ENCODE measurements at places on chromosomes 12 and 14.
A peak's percentile ranks its signal among the peaks of the same experiment; 100 is the strongest.

GRCh38 chr12:107467716-107468115, 217.9 kb upstream of the PWP1 start:
- no peak for DNase-seq

DNA sequence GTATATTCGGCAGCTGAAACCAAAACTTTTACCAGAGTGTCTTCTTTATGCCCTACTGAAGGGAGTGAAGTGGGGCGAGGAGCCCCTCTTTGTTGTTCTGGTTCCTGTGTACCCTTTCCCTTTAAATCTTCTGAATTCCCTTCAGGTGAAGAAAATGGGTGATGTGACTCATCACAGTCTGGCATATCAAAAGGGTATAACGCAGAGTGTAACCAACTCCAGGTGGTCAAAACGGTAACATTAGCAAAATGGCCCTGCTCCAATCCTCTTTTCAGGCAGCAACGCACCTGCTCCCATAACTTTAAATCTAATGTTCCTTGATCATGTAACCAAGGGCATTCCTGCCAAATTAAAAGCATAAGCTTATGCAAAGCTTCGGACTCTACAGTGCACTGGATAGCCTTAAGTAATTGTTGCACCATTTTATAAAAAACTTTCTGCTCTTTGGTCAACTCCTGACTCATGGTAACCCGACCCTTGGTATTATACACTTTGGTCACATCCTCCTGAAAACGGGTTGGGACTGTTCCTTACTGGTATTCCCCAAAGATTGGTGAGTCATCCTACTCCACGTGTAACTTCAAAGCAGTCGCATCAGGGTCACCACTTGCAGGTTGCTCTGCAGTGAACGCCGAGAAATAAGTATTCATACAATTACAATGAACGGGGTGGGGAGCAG, 83.1 kb downstream of the KCNMB4 start:
- DNase-seq, result no peak

GRCh38 chr14:29587046-29587445, 340.6 kb downstream of the PRKD1 start:
- DNase-seq, result no peak

DNA sequence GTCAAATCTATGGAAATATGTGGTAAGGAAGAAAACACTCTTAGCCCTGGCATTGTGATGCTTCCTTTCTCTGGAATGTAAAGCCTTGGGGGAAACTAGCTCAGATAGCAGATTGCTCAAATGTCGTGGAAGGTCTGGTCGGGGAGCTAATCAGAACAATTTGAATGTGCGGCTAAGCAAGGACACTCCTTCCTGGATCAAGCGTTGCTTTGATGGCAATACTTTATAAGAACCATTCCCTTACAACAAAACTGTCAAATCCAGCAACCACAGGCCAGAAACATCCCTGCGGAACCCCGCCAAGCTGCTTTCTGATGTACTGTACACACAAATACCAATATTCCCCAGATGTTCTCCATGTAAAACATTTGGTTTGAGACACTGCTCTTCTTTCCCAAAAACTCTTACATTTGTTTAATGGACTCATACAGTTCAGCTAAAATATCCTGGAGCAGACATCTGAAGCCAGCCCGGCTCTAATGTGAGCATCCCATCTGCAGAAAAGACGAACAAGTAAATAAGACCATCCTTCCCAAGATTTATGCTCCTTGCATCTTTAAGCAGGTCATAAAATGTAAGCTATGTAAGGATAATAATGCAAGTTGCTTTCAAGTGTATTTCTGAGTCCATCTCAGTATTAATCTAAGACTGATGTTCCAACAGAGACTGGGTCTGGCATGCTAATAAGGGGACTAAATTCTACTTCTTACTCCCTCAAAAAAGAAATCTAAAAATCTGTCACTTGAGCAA, 20.2 kb downstream of the NUAK1 start:
- no peak for DNase-seq

DNA sequence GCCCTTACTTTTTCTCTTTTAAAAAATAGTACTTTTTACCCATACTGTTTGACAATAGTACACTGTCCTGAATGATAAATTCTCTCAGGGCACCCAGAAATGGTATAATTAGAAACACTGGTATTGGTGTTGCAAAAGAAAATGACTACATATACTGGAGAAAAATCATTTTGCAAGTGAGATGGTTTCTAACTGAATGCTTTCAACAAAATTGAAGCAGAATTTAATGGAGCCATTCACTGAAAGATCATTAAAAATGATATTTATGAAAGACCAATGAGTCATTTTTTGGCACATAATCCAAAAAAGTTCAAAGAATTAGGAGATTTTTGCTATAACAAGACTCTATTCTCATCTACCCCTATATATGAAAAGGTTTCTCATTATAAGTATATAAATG, 68.8 kb downstream of the TMTC1 start:
- DNase-seq, result no peak

DNA sequence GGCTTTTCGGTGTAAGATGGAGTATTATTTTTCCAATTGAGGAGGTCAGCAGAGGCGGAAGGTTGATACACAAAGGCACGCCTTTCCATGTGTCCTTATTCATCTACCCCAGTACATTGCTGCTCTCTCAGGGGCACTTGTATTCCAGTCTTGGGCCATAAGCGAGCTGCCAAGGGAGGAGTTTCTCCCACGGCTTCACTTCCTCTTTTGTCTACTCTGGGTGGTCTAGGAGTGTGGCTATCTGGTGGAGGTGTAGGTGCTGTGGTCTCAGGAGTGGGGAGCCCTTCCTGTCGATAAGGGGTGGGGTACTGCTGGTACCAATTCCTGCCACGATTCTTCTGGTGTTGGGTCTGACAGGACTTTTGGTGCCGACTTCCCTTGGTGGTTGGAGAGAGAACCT, 73.4 kb downstream of the GAS2L3 start:
- DNase-seq, result no peak

- DNase-seq, result no peak
Observed at GRCh38 chr12:1962051-1963020, 41.9 kb downstream of the DCP1B start.

DNA sequence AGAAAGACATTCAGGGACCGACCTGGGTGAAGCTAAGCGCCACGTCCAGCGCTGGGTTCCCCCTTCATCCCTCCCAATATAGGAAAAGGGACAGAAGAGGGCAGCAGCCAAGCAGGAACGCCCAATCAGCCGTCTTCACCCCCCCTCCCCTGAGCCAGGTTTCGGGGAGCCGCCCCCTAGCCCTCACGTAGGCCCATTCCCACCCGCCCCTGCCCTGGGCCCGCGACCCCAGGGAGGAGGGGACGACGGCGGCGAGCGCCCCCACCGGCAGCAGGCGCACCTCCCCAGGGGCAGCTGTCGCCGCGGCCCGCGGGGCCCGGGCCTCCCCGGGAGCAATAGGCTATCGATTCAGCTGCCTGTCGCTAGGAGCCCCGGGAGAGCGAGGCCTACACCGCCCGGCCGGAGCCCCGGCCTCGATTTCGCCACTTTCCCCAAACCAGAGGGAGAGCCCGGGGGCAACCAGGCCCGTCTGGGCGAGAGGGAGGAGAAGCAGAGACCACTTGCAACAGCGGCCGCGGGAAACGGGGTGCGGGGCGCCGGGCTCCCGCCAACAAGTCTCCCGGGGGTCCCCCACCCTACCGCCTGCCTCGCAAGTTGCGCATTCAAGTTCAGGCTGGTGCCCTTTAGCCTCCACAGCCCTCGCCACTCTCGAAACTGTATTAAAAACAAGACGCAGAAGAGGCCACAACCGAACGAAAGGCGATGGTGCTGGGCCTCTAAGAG, 1.3 kb downstream of the DCAF5 start:
- DNase-seq, result peak; percentile 72

DNA sequence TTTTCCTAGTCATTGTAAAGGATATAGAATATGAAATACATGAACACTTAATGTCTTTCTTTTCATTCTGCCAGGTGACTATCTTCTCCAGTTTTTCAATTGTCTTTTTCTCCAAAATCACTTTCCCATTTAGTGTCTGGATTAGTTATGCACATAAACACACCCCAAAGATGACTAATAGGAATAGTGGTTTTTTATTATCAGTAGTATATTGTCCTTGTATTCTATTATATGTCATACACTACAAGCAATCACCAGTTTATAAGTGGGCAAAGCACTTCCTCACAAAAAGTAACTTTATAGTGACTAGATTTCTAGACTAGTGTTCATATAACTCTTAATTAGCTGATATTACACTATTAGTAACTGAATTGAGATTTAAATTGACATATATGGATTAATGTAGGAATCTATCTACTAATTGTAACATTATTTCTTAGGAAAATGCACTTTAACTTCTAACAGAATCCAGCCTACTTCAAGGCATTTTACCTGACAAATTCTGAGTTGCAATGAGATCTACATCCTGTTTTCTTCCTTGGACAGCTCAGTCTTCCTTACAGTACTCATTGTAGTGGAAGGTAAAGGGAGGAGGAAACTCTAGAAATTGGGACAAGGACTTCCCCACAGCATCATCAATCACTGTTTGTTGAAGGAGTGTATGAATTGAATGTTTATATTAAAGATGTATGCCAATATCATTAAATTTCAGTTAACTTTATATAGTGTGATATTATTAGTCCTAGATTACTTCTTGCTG, 186.1 kb upstream of the GARIN2 start:
- no peak for DNase-seq

- DNase-seq, result no peak
Observed at GRCh38 chr14:26282578-26282977, 315.3 kb downstream of the NOVA1 start.

GRCh38 chr12:1107669-1108068, 116.6 kb downstream of the ERC1 start:
- DNase-seq, result no peak

DNA sequence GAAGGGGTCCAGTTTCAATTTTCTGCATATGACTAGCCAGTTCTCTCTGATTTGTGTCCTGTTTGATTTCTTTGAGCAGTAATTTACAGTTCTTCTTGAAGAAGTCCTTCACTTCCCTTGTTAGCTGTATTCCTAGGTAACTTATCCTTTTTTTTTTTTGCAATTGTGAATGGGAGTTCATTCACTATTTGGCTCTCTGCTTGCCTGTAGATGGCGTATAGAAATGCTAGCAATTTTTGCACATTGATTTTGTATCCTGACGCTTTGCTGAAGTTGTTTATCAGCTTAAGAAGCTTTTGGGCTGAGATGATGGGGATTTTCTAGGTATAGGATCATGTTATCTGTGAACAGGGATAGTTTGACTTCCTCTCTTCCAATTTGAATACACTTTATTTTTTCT, 77.6 kb upstream of the NID2 start:
- DNase-seq, result no peak

DNA sequence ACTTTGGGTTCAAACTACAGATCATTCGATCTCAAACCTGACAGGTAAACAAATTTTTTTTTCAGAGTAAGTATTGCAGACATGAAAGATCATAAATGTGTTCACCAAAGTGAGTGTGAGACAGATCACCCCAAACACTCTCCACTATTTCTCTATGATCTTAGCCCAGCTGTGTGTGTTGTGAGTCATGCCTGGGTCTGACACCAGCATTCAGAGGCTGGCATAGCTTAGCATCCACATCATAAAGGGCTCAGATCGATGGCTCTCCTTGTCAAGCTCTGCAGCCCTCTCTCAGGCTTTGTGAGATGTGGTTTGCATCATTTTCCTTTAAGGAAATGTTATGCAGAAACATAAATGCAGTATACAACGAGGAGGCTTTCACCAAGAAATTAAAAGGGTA, 164.9 kb downstream of the ETV6 start:
- DNase-seq, result no peak

DNA sequence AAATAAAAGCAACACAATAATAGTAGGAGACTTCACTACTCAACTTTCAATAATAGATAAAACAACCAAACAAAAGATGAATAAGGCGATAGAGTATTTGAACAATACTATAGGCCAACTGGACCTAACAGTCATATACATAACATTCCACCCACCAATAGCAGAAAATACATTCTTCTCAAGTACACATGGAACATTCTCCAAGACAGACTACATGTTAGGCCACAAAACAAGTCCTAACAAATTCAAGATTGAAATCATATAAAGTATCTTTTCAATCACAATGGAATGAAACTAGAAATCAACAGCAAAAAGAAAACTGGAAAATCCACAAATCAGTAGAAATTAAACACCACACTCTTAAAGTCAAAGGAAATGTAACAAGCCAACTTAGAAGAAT, 28.8 kb downstream of the RAD52 start:
- DNase-seq, result no peak

- no peak for DNase-seq
Observed at GRCh38 chr14:104772707-104773504, 20.0 kb downstream of the SIVA1 start.

DNA sequence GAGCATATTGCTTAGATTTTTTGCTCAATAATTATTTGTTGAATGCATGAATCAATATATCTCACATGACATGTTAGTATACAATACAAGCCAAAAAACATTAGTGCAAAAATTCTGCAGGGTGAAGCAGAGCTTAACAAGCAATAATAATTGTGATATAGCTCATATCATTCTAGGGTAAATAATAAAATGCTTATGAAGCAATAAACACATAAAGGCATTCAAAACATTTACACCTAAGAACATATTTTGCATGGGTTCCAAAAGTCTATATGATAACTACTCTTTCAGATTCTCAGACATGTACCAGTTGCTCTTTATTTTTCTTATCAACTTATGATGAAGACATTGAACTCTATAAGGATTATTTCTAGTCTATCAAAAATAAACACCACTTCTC, 886.2 kb downstream of the TRHDE start:
- DNase-seq, result no peak

- no peak for DNase-seq
Observed at GRCh38 chr14:22448035-22448904, 140.8 kb downstream of the DAD1 start.

DNA sequence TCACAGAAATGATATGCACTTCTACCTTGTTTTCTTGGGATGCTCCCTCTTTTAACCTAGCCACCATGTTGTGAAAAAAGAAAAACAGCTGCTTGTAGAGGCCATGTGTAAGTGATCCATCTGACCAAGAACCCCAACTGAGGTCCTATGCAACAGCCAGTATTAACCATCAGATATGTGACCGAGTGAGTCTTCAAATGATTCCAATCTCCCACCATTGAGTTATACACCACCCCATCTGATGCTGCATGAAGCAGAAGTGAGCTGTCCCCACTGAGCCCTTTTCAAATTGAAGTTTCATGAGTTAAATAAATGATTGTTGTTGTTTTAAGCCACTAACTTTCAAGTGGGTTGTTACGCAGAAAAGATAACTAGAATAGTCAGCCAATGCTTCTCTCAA, 20.6 kb upstream of the USP15 start:
- DNase-seq, result no peak
